Thoracic aorta (tissue), 2 donors: ENCODE measurements at places on chromosomes 4 and X. TPM values are rescaled to one million over a fixed set of nuclear protein-coding genes. Genes with fewer than 3 reads are reported as not detected.

GRIA3 gene
- 7.9 TPM for total RNA-seq

NMU gene
- not detected for total RNA-seq

FOXR2 gene
- not detected for total RNA-seq

RGN gene
- total RNA-seq, result 16.1 TPM

DNA sequence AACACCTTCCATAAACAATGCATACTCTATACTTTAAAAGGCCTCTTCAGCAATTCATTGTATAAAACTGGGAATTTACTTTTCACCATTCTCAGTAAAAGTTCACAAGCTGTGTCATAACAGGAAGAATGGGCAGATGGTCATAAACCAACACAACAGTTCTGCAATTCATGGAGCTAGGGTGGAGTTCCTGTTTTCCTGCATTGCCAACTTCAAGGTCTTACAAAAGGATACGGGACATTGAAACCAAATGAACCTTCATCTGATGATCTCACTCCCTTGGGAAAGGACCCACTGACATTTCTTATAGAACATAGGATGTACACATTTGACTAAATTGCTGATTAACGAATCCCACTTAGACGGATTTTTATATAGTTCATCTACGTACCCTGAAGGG lies 4.1 kb downstream of the KDR start:
- DNase-seq, result no peak
- H3K4me1 ChIP-seq, result peaks cover 12% of the 10 kb centered on the region
- H3K27me3 ChIP-seq, result no peaks in the 10 kb centered on the region
- no peaks in the 10 kb centered on the region for H3K36me3 ChIP-seq
- H3K27ac ChIP-seq, result no peak overlapping the region

DNA sequence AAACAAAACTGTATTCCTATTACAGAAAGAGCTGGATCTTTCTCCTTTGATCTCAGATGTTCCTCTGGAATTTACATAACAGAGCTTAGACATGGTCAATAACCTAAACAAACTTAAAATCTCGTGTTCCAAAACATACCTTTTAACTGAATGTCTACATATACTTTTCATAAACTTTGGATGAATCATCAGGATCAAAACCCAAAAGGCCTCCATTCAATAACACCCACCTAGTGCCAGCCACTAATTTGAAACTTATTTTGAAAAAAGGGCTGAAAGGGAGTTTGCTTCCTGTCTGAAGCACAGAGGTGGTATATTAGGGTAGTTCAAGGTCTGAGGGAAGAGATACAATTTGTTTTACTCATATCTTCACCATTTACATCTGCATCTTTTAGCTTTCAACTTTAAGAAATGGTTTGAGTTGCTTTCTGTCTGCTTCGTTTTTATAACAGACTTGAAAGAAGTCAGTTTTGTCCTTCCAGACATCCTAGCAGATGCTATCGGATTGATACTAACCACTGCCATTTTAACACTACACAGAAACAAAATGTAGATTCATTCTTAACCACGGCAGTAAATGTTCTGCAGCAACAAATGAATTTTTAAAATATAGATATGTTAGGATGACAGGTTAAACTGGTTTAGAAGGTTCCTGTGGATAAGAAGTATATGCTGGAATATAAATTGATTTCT lies 242.8 kb upstream of the DKK2 start:
- H3K27me3 ChIP-seq, result no peaks in the 10 kb centered on the region
- H3K4me1 ChIP-seq, result no peaks in the 10 kb centered on the region
- DNase-seq, result no peak
- H3K4me3 ChIP-seq, result no peak overlapping the region
- no peaks in the 10 kb centered on the region for H3K36me3 ChIP-seq

DNA sequence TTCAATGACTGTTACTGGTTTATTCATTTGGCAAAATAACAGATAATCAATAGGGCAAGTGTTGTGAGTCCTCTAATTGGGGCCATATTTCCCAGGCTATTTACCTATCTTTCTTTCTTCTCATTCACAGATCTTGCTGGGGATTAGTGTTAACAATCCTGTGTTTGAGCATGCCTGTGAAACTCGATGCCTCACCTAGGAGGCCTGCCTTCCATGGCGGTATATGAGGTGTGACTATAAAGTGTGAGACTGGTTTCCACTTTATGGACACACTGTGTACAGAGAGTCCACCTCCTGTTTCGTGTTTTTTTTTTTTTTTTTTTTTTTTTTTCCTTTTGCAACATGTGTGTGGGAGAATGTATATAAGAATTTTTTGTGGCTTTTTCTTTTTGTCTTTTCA lies 199.3 kb downstream of the BMPR1B start:
- H3K27me3 ChIP-seq, result no peaks in the 10 kb centered on the region
- no peak overlapping the region for H3K4me3 ChIP-seq
- no peak for DNase-seq
- no peaks in the 10 kb centered on the region for H3K36me3 ChIP-seq

DNA sequence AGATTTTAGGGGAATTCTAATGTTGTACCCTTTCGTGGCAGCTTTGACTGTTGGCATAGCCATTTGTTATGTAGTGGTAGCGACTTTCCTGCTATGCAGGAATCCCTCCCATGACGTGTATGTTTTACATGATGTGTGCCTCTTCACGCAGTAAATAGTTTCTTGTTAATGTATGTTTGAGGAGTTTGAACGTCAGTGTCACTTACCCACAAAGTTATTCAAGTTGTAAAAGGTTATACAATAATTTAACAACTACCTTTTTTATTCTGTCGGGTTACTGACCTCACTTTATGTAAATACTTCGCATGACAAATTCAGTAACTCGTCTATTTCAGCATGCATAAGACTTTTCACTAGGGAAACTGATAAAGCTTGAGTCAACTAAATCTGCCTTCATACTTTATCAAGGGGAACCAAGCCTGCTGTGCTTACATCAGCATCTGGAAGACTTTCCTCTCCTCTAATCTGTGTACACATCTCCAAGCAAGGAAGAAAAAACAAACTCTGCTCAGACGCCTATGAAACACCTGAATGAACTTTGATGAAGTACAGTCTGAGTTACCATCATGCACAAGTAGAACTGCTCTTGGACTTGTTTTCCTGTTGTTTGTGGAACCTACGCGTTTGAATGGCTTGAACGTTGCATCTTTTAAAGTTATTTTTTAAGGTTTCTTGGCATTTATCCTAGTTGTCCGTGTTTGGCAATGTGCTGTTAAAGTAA lies 61.2 kb downstream of the SLC9A6 start:
- no peak overlapping the region for H3K4me3 ChIP-seq
- no peaks in the 10 kb centered on the region for H3K27me3 ChIP-seq
- H3K36me3 ChIP-seq, result no peaks in the 10 kb centered on the region
- DNase-seq, result no peak

DNA sequence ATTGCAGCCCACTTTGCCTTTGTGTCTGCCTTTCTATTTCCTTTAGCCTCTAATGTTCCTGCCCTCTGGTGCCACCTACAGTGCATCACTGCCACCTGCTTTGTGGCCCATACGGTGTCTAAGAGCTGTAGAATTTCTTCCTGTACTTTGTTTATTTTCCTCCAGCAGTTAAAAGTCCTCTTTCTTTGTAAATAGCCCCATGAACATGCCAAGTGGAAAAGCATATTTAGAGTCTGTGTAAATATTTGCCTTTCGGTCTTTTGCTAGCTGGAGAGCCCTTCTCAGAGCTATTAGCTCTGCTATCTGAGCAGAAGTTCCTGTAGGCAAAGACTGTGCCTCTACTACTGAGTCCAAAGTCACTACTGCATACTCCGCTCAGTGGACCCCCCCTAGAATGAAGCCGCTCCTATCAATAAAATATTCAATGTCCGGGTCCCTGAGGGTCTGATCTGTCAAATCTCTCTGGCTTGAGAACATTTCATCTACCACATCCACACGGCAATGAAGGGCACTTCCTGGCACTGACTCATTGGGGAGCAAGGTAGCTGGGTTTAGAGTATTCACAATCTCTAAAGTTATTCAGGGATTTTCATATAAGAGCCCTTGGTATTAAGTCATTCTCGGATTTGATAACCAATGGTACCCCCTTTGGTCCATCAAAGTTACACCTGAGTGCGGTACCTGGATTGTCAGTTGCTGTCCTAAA lies 36.3 kb downstream of the SULT1E1 start:
- no peaks in the 10 kb centered on the region for H3K36me3 ChIP-seq
- H3K4me3 ChIP-seq, result no peak overlapping the region
- no peaks in the 10 kb centered on the region for H3K4me1 ChIP-seq
- H3K27ac ChIP-seq, result no peak overlapping the region
- H3K27me3 ChIP-seq, result no peaks in the 10 kb centered on the region
- DNase-seq, result no peak

GRCh38 chrX:95056901-95057300 lies 1382.9 kb downstream of the FAM133A start:
- H3K36me3 ChIP-seq, result no peaks in the 10 kb centered on the region
- H3K4me3 ChIP-seq, result no peak overlapping the region
- H3K4me1 ChIP-seq, result no peaks in the 10 kb centered on the region
- no peak for DNase-seq
- no peaks in the 10 kb centered on the region for H3K27me3 ChIP-seq

DNA sequence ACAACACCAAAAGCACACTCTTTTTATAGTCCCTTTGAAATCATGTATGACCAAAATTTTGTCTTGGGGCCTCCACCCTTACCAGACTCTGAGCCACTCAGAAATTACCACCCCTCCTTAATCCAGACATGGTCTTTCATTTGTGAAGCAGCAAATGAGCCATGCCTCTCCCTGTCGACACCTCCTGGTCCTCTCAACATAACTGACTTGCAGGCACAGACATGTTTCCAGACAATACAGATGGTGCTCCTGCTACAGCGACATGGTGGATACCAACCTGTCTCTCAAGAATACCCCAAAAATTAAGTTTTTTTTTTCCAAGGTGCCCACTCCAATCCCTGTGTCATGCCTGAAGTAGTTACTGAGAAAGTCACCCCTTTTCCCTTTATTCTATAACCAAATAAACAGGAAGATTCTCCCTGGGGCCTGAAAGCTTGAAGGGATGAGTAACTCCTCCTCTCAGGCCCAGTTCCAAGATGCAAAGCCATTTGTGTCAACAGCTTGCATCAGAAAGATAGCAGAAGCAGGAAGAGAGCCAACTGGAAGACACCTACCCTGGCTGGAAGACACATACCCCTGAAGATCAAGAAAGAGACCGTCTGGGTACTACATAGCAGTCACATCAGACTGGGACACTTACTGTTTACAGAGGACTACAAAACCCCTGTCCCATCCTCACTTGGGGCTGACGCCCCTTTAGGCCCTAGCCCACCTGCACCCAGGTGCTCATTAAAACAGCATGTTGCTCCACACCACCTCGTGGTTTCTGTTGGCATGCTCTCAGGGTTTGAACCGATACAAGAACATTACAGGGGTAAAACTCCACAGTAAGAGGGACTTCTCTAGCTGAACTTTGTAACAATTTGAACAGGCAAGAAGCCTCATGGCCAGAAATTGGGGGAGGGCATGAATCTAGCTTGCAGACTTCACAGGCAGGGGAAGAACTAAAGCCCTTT lies 5.5 kb upstream of the UGT2B17 start:
- H3K27me3 ChIP-seq, result no peaks in the 10 kb centered on the region
- no peak overlapping the region for H3K27ac ChIP-seq
- no peak for DNase-seq

DNA sequence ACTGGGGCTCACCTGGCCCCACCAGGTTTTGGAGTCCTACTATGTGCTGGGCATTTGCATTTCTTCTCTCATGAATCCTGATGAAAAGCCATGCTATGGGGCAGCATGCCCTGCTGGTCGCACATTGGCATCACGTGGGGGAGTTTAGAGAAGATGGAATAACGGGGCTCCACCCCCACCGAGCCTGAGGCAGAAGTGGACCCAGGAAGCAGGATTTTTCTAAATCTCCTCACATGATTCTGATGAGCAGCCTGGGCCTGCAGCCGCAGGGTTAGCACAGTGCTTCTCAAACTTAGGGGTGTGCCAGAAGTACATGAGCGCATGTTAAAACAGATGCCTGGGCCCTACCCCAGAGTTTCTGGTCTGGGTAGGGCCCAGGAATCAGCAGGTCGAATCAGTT lies 4.6 kb upstream of the SORCS2 start:
- no peak for DNase-seq
- H3K4me3 ChIP-seq, result no peak overlapping the region
- no peak overlapping the region for H3K27ac ChIP-seq
- peaks cover 5% of the 10 kb centered on the region for H3K27me3 ChIP-seq
- H3K4me1 ChIP-seq, result peaks cover 5% of the 10 kb centered on the region

- H3K27ac ChIP-seq, result no peak overlapping the region
- H3K4me1 ChIP-seq, result no peaks in the 10 kb centered on the region
- no peak overlapping the region for H3K4me3 ChIP-seq
- no peaks in the 10 kb centered on the region for H3K27me3 ChIP-seq
These were observed 594.9 kb downstream of the TECRL start for GRCh38 chr4:63814171-63814964.
